ENCODE measurements at places on chromosomes 6 and 20.

GRCh38 chr6:64415926-64416325, 780.3 kb downstream of the PHF3 start:
- no peak for DNase-seq

DNA sequence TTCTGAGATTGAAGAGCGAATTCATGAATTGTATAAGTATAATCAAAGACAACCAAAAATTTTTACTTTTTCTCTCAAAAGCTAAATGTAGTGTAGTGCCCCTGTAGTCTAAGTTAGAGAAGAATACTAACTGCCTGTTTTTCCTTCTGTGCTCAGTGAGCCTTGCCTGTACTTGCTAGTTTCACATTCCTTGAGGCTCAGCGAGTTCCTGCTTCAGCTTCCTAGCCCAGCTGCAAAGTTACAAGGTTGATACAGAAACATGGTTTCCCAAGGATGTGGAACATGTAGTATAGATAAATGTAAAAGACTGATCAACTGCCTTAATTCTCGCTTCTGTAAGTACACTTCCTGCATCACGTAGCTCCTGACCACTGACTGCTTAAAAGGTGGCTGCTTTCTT, 33.1 kb upstream of the SEC63 start:
- no peak for DNase-seq

- DNase-seq = no peak
These were observed 105.6 kb downstream of the TCP11 start for GRCh38 chr6:35035481-35036030.

DNA sequence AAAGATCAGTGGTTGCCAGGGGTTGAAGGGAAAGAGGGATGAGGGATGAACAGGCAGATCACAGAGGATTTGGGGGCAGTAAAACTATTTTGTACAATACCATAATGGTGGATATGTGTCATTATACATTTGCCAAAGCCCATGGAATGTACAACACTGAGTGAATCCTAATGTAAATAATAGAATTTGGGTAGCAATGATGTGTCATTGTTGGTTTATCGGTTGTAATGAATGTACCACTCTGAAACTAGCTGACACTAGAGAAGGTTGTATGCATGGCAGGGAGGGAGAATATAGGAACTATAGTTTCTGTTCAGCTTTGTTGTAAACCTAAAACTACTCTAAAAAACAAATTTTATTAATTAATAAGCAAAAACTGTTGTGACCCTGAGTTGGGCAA, 17.8 kb upstream of the ASF1A start:
- peak; percentile 85 for DNase-seq

GRCh38 chr6:11965499-11965898, 46.6 kb upstream of the HIVEP1 start:
- DNase-seq = no peak

DNA sequence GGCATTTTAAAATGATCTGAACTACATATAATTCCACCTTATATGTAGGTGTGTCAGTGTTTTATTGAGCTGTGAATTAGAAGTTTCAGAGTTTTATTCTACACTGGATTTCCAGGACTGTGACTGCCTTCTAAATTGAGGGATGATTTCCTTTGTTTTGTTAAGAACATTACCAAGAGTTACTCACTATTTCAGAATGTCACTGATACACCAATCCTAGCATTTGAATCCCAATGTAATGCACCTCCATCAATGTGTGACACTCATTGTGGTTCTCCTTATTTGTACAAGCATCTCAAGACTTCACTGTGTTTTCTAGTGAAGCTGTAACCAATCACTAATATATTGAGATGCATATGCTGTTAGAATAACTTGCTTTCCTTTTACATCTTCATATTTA, 86.8 kb downstream of the PLCB1 start:
- DNase-seq = peak; percentile 8

DNA sequence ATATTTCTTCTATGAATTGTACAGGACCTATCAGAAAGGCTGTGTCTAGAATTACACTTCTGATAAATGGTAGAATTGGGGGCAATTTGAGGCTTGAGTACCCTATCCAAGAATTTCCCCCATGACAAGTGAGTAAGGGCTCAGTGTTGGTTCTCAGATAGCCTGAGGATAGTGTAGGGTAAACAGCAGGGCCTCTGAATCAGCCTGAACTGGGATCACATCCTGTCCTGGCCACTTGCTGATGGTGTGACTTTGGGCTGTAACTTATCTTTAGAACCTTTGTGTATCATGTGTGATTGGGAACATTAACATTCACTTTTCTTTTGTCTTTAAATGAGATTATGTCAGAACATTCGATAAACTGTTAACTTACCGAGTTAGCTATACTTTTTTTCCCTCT, 151.0 kb downstream of the CLIC5 start:
- DNase-seq = peak; percentile 59

DNA sequence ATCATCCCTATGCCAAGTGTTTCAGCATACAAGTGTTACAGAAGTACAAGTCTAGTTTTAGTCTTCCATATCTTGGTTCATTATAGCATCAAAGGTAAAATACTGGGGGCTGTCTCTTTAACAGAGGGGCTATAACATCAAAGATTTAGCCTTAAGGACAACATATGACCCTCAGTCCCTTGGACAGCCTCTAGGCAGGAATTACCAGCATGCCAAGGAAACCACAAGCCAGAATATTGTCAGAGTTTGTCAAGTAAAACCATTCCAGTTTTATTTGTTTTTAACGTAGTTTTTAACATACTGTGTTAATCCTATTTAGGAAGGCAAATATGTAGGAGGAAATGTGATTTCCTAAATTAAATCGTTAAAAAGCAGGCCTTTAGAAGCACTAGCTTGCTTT, 18.6 kb downstream of the ZKSCAN8 start:
- DNase-seq = no peak

DNA sequence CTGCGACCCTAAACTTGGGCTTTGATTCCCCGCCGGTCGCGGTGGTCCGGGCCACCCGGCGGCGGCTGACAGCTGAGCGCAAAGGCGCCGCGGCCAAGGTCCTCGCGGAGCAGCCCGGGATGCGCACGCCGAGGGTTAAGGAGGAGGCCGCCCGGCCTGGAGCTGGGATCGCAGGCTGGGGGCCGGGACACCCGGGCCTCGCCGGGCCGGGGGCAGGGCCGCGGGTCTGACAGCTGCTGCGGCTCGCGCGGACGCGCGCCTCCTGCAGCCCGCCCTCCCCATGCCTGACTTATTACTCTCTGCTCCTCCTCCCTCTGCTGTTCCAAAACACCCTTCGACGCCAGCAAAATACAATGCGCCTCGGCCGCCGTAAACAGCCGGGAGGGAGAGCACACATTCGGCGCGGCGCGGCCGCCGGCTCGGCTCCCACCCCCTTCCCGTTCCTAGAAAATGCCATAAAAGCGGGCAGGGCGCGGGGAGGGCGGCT, 746 bp downstream of the BACH2 start:
- peak; percentile 52 for DNase-seq

DNA sequence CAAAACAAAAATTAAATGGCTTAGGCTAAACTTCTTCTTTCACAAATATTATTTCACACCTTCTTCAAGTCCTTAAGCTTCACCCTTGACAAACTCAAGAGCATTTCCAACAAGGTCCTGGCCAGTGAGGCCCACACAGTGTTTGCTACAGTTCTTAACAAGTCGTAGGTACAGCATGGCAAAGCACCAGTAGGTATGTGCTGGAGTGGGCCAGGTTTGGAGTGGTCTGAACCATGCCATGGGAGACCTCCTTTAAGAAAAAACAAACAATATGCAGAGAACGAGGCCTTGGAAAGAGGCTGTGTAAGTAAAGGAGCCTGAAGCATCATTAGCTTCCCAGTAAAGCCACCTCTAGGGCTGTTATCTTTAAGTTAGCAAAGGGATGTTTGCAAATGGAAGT, 154.3 kb upstream of the SNX9 start:
- DNase-seq = no peak

- DNase-seq = peak; percentile 95
These were observed 118.3 kb upstream of the SIRPA start for GRCh38 chr20:1776681-1777475.

- DNase-seq = peak; percentile 78
These were observed 10.9 kb downstream of the ABT1 start for GRCh38 chr6:26607434-26608230.

- no peak for DNase-seq
These were observed 5.9 kb upstream of the TCP11 start for GRCh38 chr6:35147026-35147425.

GRCh38 chr20:3679749-3680700, 1.8 kb downstream of the ADAM33 start:
- no peak for DNase-seq

- no peak for DNase-seq
These were observed 27.5 kb upstream of the NHSL1 start for GRCh38 chr6:138526822-138527235.

GRCh38 chr6:127686084-127686483, 109.1 kb downstream of the C6orf58 start:
- no peak for DNase-seq

DNA sequence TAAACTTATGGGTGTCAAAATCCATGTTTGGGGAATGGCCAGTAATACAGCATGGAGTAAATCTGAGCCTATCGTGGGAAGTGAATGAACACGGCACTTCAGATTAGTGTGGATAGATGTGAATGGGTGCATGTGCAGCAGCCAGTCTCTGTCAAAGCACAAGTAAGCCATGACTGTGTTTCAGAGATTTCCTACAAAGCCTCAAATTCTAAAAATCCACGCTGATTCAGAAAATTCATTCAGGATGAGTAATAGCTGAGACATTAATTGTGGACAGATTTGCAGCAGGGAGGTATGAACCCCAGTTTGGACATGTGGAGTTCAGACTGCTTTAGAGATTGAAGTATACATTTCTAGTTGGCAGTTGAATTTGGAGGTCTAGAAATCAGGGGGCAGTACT, 115.1 kb downstream of the QKI start:
- DNase-seq = peak; percentile 74

GRCh38 chr20:48354903-48355302, 472.9 kb downstream of the PREX1 start:
- no peak for DNase-seq

- DNase-seq = no peak
These were observed 83.8 kb downstream of the GCLC start for GRCh38 chr6:53461041-53461656.

DNA sequence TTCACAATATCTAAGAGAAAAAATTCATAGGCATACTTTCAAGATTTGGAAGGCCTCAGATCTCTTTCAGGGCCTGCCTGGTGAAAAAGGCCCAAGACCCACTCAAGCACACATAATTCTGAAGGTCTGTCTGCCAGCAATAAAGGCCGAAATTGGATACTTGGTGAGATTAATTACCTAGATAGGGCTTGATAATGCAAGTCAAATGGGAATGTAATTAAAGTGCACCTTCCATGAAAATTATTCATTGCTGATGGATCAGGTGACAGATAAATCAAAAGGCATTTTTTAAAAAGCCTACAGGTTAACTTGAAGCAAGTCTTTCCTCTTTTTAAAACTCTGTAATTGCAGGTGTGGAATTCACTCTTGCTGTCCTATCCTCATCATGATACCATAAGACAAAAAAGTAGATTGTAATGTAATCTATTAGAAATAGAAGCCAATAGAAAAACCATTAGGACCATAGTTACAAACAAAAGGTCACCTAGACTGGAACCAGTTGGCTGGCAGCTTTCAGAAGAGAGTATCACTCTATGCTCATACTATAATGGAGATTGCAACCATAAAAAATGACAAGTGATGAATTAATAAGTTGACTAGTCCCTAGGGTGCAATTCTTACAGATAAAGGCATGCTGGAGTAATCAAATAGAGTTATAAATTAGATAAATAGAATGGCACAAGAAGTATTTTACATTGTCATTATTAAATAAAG, 77.3 kb downstream of the EPHA7 start:
- no peak for DNase-seq

DNA sequence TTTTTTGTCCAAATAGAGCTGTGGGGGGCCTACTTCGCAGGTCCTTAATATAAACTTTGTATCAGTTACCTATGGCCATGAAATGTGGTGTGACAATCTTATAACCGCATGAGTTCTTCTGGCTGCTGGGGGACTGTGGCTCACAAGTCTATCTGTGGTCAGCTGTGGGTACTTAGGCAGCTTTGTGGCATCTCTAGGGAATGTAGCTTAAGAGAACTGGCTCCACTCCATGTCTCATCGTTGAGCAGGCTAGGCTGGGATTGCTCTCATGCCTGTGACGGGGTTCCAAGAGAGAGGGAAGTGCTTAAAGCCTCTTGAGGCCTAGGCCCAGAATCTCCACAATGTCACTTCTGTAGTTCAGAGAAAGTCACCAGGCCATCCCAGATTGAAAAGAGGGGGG, 140.5 kb downstream of the BTBD3 start:
- no peak for DNase-seq

GRCh38 chr6:70985156-70985555, 28.3 kb upstream of the B3GAT2 start:
- DNase-seq = no peak

GRCh38 chr6:108353853-108354252, 59.0 kb downstream of the AFG1L start:
- no peak for DNase-seq

- DNase-seq = no peak
These were observed 308.6 kb upstream of the MAP3K7 start for GRCh38 chr6:90895299-90896074.

All from PC-3 (cell line).